ENCODE measurements at places on chromosomes 7 and 10. TPM values are rescaled to one million over a fixed set of nuclear protein-coding genes. Genes with fewer than 3 reads are reported as not detected.

GRCh38 chr10:30384701-30385201, 35.7 kb upstream of the MTPAP start:
- peak; percentile 18 for DNase-seq

- peak; percentile 33 for DNase-seq
These were observed 34.5 kb upstream of the LYZL1 start for GRCh38 chr10:29254123-29255046.

RAB19 gene
- polyA plus RNA-seq = 1.2 TPM

DNA sequence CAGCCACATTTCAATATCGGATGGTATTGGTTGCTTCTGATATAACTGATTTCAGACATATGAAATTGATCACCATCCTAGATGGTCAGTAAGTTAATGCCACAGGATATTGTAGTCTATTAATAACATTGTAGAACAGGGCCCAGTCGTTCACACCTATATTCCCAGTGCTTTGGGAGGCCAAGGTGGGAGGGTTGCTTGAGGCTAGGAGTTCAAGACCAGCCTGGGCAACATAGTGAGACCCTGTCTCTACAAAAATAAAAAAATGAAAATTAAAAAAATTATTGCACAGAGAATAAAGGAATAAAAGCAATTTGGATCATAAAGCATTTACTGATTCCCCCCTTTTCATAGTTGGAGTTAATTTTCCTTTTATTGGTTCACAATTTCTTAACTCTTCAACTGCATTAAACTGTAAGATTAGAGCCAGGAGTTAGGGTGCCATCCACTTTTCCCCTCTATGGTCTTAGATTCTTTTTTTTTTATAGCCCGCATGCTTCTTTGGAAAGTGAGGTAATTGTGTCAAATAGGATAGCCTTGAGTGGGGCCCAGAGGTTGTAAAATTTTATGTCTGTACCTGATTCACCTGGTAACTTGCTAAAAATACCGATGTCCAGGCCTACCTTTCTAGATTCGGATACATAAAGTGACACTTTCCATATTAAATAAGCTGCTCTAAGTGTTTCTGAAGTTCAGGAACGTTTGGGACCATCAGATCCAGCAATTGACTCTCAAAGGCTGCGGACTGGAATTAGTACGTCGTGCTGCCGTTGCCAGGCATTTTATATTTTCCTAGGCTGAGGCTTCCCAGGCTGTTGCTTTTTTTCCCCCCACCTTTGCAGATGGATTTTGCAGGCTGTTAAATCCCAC, 24.7 kb downstream of the ADK start:
- no peak for DNase-seq

DNA sequence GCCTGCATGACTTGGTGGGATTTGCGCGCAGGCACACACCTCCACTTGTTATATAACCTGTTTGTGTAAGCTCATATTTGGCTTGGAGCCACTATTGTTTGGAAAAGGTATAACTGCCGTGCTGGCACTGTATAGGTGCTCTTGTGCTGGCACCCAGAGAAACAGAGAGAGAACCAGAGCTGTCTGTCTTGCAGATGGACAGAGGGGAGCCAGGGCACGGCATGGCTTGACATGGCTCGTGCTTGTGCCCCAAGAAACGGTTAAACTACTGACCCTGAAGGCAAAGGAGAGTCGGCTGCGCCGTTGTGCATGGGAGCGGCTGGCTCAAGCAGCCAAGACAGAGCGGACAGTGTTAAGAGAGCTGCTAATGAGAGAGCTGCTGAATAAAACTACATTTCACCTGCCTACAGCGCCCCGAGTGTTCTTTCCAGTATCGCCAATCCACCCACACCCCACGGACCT, 23.2 kb downstream of the RAPGEF5 start:
- DNase-seq = no peak

VSTM4 gene
- polyA plus RNA-seq = 10.2 TPM

DNA sequence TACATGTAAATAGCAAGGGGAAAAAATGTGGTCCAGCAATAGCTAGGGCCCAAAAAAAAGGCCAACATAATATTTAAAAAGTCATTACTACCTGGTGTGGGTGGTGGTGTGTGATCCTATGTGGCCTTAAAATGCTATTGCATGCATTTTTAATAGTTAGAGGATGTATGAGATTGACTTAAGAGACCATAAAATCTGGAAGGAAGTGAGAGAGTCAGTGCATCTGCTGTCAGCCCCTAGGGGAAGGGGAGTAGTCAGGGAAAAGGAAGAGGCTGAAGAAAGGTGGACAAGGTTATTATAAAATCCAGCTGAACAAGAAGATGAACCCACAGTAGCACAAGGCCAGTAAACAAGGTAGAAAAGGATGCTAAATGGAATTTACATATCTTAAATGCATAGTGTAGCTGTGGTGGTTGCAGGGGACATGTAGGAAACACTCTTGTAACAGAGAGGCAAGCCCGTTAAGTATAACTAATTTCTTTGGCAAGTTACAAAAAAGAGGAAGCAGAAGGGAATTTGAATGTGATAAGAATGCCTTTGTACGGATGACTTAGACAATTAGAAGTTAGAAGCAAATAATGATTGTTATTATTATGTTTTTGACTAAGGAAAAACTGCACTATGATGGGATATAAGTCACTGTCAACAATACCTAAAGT, 11.9 kb upstream of the NDUFA5 start:
- no peak for DNase-seq

- no peak for DNase-seq
These were observed 3.6 kb downstream of the CAMK2B start for GRCh38 chr7:44321796-44322195.

- DNase-seq = no peak
These were observed 164.0 kb upstream of the NPS start for GRCh38 chr10:127385066-127385465.

BRI3 gene
- polyA plus RNA-seq = 207 TPM

DNA sequence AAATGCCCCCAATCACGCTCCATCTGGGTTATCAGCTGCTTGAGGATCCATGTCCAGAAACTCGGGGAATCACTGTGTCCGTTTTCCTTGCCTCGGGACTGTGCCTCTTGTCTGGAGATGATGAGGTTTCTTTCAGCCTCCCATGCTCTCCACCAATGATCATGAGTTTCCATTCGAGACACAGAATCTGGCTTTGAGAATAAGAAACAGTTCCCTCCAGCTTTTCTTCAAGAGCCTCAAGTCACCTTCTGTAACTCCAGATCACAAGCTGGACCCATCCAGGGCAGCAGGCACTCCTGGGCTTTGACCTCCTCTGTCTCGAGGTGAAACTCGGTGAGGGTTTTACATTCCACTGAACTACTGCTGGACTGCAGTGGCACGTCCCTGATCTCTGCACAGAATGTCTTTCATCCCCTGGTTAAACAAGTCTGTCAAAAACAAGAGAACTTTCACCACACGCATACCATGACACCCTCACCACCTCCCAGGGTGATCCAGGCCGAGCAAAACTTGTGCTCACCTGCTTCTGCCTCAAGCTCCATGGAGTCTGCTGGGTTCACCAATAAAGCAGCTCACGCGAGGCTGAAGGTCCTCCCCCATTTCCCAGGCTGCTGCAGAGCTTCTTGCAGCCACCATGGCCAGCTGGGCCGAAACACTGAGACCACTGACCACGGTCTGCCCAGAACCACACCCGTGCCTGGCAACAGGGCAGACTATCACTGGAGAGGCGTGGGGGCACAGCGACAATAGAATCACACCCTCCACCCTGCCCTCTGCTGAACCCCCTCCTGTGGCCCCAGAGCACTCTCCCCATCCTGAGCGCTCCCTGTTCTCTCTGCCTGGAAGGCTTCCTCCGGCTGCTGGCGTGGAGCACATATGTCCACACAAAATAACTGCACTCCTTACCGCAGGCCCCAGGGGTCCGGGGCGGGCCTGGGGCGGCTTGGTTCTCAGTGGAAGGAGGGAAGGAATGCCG, 25.1 kb downstream of the MAT1A start:
- no peak for DNase-seq

CAMK2B gene
- polyA plus RNA-seq = 4.4 TPM

DNA sequence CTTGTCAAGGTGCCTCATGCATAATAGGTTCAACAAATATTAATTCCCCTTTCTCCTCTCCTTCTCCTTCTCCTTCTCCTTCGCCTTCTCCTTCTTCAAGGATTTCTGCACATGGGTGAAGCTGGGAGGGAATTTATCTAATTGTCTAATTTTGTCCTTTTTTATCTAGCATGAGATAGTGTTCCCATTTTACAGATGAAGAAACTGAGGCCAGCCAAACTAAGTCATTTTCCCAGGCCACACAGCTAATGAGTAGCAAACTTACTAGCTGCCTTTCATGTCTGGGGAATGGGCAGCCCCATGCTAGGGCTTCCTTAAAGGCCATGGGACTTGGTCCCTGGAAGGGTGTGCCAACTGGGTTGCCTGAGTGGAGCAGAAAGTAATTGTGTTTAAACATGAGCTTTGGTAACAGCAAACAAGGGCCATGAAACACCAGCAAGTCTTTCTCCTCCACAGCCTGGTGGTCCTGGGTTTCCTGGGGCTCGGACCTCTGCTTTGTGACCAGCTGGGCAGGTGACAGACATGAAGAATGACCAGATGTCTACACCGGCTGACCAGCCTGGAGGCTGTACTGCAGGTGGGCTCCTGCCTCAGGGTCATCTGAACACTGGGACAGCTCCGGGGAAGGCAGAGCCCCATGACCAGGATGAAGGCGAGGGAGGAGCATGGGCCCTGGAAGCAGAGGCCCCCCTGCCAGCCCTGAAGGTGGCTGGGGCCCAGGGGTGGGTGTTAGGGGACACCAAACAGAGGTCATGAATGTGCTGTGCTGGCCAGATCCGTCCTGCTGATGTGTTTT, 138.0 kb downstream of the PTPN20 start:
- DNase-seq = no peak

DNA sequence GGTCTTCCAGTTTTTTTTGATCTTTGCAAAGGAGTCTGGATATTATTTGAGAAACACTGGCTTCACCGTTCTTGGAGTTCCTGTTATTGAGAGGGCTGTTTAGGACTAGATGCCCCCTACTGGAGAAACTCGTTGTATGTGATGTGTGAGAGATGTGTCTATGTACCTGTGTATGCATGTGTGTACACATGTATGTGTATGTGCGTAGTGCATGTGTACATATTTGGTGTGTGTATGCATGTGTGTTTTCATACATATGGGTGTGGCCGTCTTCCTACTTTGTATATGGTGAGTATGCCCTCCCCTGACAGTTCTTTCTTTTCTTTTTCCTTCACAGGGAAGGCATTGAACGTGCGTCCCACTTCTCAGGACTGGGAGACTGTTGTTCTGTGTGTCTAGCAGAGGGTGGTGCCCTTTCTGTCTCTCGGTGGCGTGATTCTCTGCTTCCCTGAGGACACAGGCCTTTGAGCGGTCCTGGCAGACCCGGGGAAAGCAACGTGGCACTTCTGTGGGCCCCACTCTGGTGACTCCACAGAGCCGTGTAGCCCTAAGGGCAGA, 3.0 kb upstream of the CALHM3 start:
- DNase-seq = no peak

DNA sequence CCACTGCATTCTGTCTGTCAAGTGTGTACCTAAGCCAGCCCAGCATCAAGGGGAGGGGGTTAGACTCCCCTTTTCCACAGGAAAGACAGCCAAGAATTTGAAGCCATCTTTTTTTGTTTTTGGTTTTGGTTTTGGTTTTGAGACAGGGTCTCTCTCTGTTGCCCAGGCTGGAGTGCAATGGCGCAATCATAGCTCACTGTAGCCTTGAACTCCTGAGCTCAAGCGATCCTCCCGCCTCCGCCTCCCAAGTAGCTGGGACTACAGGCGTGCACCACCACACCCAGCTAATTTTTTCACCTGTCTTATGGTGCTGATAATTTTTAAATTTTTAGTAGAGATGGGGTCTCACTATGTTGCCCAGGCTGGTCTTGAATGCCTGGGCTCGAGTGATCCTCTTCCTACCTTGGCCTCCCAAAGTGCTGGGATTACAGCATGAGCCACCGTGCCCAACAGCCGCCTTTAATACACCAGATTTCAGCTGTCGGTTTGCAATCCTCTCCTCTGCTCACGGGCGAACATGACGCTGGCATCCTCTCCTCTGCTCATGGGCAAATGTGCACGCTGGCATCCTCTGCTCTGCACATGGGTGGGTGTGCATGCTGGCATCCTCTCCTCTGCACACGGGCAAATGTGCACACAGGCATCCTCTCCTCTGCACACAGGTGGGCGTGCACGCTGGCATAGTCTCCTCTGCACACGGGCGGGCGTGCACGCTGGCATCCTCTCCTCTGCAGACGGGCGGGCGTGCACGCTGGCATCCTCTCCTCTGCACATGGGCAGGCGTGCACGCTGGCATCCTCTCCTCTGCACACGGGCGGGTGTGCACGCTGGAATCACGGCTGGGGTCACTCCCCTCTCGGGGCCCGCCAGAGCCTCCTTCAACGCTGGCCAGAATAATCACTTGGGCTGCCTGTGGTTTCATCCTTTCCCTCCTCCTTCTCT, 56.0 kb upstream of the PDGFA start:
- DNase-seq = no peak

- DNase-seq = peak; percentile 49
These were observed 46.4 kb upstream of the KMT2E start for GRCh38 chr7:104967595-104967994.

GRCh38 chr10:35555962-35556930, 48.9 kb upstream of the GJD4 start:
- DNase-seq = no peak

DNA sequence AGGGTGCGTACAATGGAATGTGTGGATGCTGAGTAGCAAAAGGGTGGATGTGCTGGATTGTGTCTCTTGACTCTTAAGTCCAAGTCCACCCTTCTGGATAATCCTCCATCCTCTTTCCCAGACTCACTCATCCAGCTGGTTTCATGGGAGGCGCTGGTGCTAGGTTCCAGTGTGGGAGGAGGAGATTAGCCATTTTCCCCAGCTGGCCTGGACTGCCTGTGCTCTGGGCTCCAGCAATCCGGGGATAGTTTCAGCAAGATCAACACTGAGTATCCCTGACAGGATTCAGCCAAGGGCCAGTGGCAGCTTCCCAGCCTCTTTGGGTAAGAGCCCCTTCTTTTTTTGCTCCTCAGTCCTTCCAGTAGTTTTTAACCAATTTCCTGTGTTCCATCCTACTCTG, 21.6 kb upstream of the TRIL start:
- DNase-seq = no peak

TRIL gene
- 6.3 TPM for polyA plus RNA-seq

DNA sequence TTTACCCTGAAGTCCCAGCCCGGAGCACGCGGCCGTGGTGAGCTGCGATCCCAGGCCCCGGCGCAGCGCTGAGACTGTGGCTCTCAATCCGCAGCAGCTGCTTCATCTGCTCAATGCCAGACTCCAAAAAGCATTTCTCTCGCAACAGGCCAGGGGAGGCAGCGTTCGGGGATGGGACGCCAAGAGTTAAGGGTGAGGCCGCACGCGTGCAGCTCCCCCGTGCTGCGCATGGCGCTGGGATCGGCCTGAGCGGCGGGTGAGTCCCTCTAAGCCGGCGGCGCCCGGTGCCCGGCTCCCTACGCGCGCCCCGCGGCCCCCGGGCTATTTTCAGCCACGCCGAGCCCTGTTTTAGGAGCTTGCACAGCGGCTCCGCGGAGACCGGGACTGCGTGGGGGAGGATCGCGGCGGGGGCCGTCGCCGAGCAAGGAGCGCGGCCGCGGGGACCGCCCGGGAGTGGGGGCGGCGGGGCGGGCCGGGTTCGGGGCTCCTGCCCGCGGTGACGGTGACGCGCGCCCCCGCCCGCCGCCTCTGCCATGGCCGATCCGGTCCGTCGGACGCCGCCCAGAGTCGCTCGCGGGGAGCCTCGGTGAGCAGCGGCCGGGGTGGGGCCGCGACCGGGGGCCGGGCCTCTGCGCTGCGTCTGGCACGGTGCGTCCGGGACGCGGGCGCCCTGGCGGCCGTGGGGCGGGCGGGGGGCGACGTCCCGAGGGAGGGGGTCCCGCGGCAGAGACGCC, 29.4 kb upstream of the JAKMIP3 start:
- peak; percentile 11 for DNase-seq

- no peak for DNase-seq
These were observed at the start of gene UPK3B for GRCh38 chr7:76509931-76510877. Gene UPK3B, plus strand, starts transcription at chr7:76510552. Its CDS starts 101 bp downstream, at chr7:76510653.

GRCh38 chr7:36010656-36011587, 142.1 kb upstream of the EEPD1 start:
- DNase-seq = no peak
